ENCODE measurements at places on chromosomes 6 and 20.

- no peak for DNase-seq
Measured at GRCh38 chr6:63349401-63349800, 29.6 kb upstream of the LGSN start.

- no peak for DNase-seq
Measured at GRCh38 chr6:42450477-42451332, 1.0 kb downstream of the TRERF1 start.

- DNase-seq: no peak
Measured at GRCh38 chr6:159038914-159039884, 5.6 kb downstream of the TAGAP start.

DNA sequence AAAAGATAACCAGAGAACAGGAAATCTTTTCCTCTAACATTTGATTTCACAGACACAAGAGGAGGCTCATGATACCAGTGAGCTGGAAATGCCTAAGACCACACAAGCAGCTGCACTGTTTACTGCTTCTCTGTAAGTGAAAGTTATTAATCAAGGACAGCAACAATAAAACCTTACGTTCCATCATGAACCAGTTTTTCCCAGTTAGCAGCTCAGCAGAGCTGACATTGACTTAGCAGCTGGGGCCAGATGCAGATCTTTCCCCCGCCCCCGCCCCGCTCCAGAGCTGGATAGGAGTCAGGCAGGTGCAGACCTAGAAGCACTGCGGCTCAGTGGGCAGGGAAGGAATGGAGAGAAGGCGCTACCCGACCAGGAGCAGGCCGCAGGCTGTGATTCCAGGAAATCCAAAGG lies 275.2 kb downstream of the GMDS start:
- no peak for DNase-seq

DNA sequence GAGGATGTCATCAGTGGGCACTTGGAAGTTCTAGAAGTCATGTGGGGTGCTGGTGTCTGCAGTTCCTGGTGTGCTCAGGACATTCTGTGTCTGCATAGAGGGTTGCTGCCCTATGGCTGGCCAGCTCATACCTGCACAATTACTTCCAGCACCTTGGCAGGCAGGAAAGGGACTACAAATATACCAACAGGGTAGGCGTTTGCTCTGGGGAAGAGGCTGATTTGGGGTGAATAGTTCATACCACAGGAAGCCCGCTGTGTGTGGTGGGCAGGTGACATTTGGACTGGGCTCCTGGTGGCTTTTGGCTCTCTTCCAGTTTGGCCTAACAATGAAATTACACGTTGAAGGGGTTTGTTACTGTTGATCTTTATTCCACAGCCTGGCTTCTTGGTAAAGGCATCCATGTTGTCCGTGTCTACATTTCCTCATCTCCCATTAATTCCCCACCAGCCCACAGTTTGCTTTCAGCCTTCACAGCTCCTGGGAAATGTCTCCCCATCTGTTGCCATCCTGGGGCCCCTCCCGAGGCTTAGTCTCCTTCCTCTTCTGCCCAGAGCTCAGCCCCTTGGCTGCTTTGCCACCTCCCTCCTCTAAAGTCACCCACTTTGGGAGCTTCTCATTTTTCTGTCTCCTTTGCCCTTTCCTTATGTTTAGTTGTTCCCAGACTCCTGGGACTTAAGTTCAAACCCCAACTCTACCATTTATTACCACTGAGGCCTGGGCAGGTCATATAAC lies 88.1 kb downstream of the RSPH3 start:
- no peak for DNase-seq

DNA sequence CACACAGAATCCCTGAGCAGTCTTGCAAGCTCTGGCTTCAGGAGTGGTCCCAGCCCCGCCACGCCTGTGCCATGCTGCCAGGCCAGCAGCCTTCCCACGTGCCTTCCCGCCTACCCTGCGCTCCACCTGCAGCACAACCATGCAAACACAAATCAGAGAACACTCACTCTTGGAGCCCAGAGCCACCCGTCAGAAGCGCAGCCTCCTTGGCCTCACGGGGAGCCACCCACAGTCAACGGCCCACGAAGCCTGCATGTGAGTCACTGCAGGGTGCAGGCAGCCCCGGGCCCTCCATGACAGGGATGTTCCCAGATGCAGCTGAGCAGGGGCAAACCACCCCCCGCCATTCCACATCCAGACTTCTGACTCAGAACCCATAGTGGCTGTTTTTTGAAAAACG lies 217.0 kb downstream of the DLL1 start:
- DNase-seq: no peak

- DNase-seq: no peak
Measured at GRCh38 chr6:137051790-137052472, 7.2 kb upstream of the IL20RA start.

DNA sequence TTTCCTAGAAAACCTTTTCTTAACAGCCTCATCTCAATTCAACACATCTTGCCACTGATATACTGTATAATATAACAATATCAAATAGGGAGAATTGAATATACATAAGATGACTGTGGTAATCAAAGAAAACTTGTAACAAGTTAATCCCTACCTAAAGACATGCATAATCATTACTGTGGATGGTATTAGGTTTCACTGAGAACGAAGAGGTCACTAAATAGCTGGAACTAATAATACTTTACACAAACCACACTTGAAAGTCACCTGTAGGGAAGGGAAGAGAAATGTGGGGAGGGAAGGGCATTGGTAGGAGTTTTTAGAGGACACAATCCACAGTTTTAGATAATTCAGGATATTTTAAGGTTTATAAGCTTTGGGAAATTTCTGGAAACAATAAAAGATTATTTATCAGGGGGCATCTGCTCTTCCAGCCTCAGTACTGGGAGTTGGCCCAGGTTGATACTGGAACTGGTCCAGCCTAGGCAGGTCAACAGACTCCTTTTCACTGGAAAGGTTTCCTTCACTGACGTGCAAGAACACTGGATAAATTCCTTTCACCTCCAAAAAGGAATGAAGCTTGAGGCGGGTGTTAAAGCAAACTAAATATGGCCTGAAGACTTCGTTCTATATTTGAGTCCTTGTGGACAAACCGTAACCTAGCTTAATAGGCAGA lies 44.0 kb downstream of the MAP7 start:
- no peak for DNase-seq

- no peak for DNase-seq
Measured at GRCh38 chr6:123589317-123589716, 47.4 kb downstream of the TRDN start.

- DNase-seq: no peak
Measured at GRCh38 chr20:57075181-57075580, 191.3 kb downstream of the BMP7 start.

DNA sequence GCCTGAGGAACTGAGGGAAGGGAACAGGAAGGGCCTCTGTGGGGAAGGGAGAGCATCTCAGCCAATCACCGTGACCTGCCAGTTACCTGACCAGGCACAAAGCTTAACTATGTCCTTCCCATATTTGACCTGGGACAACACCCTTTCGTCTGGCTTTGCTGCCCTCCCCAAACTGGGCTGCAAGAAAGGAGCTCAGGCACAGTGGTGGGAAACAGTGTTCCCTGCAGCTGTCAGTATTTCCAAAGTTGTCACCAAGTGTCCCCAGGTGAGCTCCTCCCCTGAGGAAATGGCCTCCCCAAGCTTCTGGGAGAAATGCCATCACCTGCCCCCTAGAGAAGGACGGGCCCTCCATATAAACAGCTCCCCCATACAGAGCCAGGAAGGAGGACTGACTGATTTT lies 17.9 kb downstream of the NCR2 start:
- no peak for DNase-seq

DNA sequence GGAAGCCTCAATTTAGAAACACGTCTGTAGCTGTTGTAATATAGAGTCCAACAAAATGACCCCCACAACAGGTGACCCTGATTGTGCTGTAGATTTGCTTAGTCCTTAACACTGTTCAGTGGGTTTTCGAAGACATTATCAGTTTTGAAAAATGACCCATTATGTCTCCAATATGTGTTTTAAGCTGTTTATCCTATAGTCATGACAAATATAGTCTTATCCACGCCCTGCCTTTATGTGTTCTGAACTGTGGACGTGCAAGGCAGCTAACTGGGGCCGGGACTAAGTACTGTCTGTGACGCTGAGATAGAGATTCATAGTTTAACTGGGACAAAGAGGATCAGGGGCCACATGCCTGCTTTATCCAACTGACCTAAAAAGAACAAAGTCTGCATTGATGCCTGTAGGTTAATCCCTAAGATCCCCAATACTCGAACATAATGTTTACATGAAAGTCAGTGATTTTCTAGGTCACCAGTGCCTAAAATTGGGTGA lies 192.4 kb downstream of the CD83 start:
- no peak for DNase-seq

DNA sequence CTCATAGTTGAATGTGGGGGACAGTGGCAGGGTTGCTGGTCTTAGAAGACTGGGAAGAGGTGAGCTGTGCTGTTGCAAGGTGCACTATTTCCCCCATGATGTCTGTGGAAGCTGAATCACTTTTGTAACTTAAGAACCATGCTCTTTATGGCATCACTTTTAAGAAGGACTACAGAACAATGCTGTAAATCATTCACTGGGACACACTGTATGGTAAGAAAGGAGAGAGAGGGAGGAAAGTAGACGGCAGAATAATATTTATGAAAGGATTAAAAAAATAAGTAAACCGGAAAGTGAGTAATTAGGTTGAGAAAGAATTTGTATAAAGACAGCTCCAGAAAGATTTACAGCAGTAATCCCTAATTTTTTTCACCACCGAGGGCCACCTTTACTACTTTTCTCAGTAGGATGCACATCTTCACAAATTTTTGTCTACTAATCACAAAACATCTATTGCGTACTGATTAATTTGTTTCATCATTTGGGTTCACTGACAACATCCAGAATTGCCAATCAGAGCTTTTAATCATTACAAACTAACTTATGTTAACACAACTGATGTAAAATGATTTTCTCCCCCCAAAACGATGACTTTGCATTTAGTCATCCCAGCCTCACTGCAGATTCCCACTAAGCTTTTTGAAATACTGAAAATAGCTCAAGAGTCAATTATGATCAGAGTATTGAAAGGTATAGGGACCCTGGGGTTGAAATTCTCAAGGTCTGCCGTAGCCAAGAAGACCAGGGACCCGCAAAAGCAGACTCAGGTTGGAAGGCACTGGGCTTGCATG lies 560.7 kb upstream of the NOX3 start:
- no peak for DNase-seq
